Germinal center (tissue), 1 donor: ENCODE measurements at places on chromosomes 7 and 10.

DNA sequence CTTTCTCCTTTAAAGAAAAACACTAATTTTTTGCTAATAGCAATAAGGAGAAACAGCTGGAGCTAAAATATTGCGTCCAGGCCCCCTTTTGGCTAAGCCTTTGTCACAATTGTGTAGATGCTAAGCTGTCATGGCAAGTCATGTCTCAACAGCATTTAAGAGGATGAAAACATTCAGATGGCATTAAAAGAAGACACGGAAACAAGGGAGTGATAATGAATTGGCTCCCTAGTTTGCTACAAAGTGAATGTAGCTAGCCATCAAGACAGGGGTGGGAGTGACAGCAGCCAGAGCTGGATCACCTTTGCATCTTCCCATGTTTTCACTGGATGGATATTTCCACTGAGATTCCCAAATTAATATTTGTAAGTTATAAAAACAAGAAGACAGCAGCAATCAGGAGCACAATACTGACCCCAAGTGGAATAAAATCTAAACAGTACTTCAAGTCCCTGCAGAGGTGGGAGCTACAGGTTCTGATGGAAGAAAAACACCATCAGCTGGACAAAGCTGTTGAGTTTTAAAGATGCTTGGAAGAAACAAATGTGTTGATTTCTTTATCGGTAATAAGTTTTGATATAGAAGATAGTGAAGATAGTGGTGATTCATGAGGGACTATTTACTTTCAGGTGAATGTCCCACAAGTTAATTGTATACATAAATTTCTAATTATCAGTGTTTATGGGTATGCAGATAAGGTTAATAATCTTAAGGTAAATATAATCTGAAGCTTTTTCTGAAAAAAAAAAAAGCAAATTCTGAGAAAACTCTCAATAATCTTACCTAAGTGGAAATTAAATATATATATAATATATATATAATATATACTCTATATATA is 129.4 kb downstream of the SLC16A9 start:
- no peak for DNase-seq

DNA sequence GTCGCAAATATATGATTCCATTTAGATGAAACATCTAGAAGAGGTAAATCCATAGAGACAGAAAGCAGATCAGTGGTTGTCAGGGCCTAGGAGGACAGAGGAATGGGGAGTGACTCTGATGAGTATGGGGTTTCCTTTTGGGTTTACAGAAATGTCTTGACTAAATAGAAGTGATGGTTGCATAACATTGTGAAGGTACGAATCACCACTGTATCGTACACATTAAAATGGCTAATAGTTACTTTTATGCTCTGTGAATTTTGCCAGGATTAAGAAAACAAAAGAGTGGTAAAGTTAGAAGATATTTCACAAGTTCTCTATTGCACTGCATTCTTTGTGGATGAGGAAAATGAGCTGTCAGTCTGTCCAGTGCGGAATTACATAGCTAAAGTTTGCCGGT is 407.4 kb downstream of the KCNMA1 start:
- DNase-seq = no peak

GRCh38 chr10:90179696-90180407 is 478.5 kb downstream of the KIF20B start:
- no peak for DNase-seq

- no peak for DNase-seq
Measured at GRCh38 chr7:26011039-26011696, 140.8 kb upstream of the NFE2L3 start.

- DNase-seq = no peak
Measured at GRCh38 chr10:125823663-125824251, 411 bp downstream of the BCCIP start.

- DNase-seq = no peak
Measured at GRCh38 chr7:139619367-139619657, 95.8 kb downstream of the CLEC2L start.

DNA sequence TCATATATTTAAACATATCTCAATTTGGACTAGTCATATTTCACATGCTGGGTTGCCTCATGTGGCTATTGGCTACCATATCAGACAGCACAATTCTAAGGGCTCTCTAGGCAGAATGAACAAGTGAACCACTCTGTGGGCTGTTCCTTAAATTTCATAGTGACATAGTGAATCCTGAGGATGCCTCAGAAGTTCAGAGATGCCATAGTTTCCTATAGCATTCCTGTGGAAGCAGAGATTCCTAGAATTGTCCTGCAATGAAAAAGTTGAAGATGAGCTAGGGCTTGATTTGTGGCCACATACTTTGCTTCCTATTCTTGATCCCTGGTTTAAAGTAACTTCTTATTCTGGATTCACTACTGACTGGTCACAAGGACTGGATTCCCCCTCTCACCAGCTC is 35.6 kb downstream of the MKX start:
- no peak for DNase-seq

- no peak for DNase-seq
Measured at GRCh38 chr7:103025341-103025740, 49.3 kb downstream of the FBXL13 start.

DNA sequence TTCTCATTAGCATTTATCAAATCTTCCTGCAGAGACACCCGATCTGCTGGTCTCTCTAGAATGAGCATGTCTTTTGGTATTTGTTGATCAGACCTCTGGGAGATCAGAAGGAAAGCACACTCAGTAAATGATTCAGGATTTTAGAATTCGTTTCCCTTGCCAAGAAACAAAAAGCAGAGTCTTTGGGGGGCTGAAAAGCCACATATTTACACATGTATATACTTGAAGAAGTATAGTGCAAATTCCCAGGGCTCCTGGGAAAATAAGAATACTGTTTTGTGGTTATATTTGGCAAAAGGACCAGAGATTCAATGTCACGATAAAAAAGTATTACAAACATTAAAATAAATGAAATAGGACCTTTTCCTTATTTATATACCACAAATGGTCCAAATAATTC is 100.2 kb downstream of the AGMO start:
- no peak for DNase-seq
